Right ventricle myocardium superior (tissue), 1 donor: ENCODE measurements at places on chromosomes 1 and 21. TPM values are rescaled to one million over a fixed set of nuclear protein-coding genes. Genes with fewer than 3 reads are reported as not detected.

The ANGPTL3 gene
- not detected for total RNA-seq

The LCE2A gene
- total RNA-seq = not detected

The TMEM61 gene
- total RNA-seq = 0.27 TPM

The LCE1A gene
- not detected for total RNA-seq

The SAMD11 gene
- 1.5 TPM for total RNA-seq

The DPH2 gene
- 16.2 TPM for total RNA-seq

The DMRTB1 gene
- total RNA-seq = not detected

The RAB13 gene
- 59.9 TPM for total RNA-seq

The SLC2A5 gene
- 2.1 TPM for total RNA-seq

The ADGRL2 gene
- 37.9 TPM for total RNA-seq

The DMRTA2 gene
- total RNA-seq = not detected

The OR10Z1 gene
- total RNA-seq = not detected

The RNPC3 gene
- 18.7 TPM for total RNA-seq

The RGS13 gene
- 0.30 TPM for total RNA-seq

The WNT2B gene
- 1.2 TPM for total RNA-seq

The DNTTIP2 gene
- total RNA-seq = 32.0 TPM

The IFNGR2 gene
- total RNA-seq = 34.0 TPM

The CASZ1 gene
- total RNA-seq = 50.3 TPM

The ABL2 gene
- total RNA-seq = 7.4 TPM

The DNM3 gene
- 1.7 TPM for total RNA-seq

The PLEKHM2 gene
- total RNA-seq = 81.7 TPM

The DDI2 gene
- total RNA-seq = 19.4 TPM

The MCOLN2 gene
- 0.27 TPM for total RNA-seq

The SOX13 gene
- 12.4 TPM for total RNA-seq

The VSIG8 gene
- not detected for total RNA-seq

The RAVER2 gene
- 30.1 TPM for total RNA-seq

The IL19 gene
- total RNA-seq = not detected

The AMY2B gene
- 19.1 TPM for total RNA-seq

The CD247 gene
- total RNA-seq = 0.54 TPM

The FCGR1A gene
- 0.46 TPM for total RNA-seq

The CLEC20A gene
- not detected for total RNA-seq

The DTL gene
- 0.43 TPM for total RNA-seq

The PRDM16 gene
- 14.2 TPM for total RNA-seq

The ETNK2 gene
- 5.2 TPM for total RNA-seq

The C4BPA gene
- 0.08 TPM for total RNA-seq

The CDC73 gene
- 52.9 TPM for total RNA-seq

The TESK2 gene
- 1.5 TPM for total RNA-seq

The PCAT6 gene
- total RNA-seq = 1.0 TPM

The LYPD8 gene
- total RNA-seq = not detected

The CREB3L4 gene
- total RNA-seq = 4.1 TPM

The OR2T35 gene
- not detected for total RNA-seq

The RPTN gene
- total RNA-seq = not detected

The RGS4 gene
- 0.78 TPM for total RNA-seq

The UQCRHL gene
- 6.1 TPM for total RNA-seq

The MAP7D1 gene
- total RNA-seq = 390 TPM

The MARK1 gene
- total RNA-seq = 13.7 TPM

The HOOK1 gene
- total RNA-seq = 6.3 TPM

The OPRD1 gene
- total RNA-seq = not detected

The SHCBP1L gene
- total RNA-seq = not detected

The C1orf141 gene
- not detected for total RNA-seq

The KRTCAP2 gene
- total RNA-seq = 121 TPM

The PBXIP1 gene
- total RNA-seq = 49.2 TPM

The C1orf53 gene
- 6.2 TPM for total RNA-seq

The SERINC2 gene
- total RNA-seq = 1.5 TPM
